ENCODE measurements at places on chromosomes 3 and 15.
A peak's percentile ranks its signal among the peaks of the same experiment; 100 is the strongest.

GRCh38 chr3:161371441-161372320, at the start of gene SPTSSB:
SPTSSB (minus strand) TSS chr3:161371517; CDS start chr3:161346323, 25,194 bp downstream.
- peak; percentile 14 for DNase-seq

GRCh38 chr3:162719684-162720341, 1223.2 kb downstream of the OTOL1 start:
- DNase-seq, result no peak

GRCh38 chr3:197366301-197367044, 68.1 kb upstream of the DLG1 start:
- DNase-seq, result no peak

GRCh38 chr3:169759256-169759655, 5.6 kb downstream of the TERC start:
- no peak for DNase-seq

- no peak for DNase-seq
Observed at GRCh38 chr3:195209847-195210265, 61.1 kb downstream of the XXYLT1 start.

GRCh38 chr3:40333416-40333815, 23.9 kb downstream of the EIF1B start:
- DNase-seq, result no peak

GRCh38 chr15:73688455-73688854, 4.3 kb downstream of the CD276 start:
- no peak for DNase-seq

GRCh38 chr3:25378786-25379311, 49.2 kb upstream of the RARB start:
- no peak for DNase-seq

DNA sequence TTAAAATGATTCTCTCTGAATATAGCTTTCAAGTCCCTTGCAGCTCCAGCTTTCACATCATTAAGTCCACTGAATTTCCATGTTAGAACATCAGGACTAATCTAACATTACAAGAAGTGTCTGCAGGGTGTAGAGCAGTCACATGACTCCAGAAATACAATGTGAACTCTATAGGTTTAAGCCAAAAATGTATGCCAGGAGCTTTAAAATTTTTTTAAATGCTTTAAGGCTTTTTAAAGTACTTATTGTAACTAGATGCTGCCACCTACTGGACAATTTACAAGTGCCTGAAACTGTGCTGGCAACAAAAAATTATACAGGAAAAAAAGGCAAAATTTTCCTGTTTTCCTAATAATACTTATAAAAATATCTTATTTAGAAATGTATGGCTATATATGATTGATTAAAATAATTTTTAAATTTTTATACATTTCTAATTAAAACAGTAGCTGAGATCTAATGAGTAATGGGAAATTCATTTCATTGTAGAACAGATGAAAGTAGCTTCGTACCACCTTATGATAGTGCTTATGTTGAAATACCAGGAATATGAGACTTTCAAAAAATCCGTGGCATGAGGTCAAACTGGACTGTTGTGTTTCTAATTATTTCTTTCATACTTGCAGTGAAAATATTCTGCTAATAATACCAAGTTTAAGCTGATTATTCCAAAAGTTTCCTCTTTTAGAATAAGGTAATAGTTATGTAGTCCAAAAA, 25.7 kb downstream of the FSIP1 start:
- DNase-seq, result peak; percentile 53

DNA sequence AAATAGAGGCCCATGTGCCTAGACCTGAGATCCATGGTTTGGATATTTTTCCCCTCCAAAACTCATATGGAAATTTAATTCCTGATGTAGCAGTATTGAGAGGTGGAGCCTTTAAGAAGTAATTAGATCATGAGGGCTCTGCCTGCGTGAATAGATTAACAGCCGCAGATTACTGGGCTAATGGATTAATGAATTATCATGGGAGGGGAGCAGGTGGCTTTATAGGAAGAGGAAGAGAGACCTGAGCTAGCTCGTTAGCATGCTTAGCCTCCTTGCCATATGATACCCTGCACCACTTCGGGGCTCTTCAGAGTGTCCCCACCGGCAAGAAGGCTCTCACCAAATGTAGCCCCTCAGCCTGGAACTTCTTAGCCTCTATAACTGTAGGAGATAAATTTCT, 15.8 kb downstream of the ARHGEF26 start:
- no peak for DNase-seq

- no peak for DNase-seq
Observed at GRCh38 chr3:33331414-33331813, 54.2 kb downstream of the FBXL2 start.

- DNase-seq, result peak; percentile 25
Observed at GRCh38 chr3:36868614-36869436, 76.0 kb downstream of the TRANK1 start.

GRCh38 chr15:93862791-93863190, 368.6 kb upstream of the MCTP2 start:
- DNase-seq, result peak; percentile 3

DNA sequence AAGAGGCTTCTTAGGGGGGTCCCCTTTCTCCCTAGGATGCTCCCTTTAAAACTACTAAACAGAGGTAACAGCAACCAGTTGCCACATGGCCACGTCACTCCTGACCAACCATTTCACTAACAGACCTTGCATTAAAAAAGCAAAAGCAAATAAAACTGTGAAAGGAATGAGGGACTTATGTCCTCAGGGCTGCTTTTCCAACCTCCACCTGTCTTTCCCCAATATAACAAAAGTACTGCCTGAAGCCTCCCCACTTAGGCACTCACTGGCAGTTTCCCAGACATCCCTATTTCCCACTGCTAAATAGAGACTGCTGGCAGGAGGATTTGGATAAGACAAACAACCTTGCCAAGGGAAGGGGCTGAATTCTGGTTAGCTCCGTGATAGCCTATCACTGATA, 130.3 kb downstream of the ATP8B4 start:
- no peak for DNase-seq

DNA sequence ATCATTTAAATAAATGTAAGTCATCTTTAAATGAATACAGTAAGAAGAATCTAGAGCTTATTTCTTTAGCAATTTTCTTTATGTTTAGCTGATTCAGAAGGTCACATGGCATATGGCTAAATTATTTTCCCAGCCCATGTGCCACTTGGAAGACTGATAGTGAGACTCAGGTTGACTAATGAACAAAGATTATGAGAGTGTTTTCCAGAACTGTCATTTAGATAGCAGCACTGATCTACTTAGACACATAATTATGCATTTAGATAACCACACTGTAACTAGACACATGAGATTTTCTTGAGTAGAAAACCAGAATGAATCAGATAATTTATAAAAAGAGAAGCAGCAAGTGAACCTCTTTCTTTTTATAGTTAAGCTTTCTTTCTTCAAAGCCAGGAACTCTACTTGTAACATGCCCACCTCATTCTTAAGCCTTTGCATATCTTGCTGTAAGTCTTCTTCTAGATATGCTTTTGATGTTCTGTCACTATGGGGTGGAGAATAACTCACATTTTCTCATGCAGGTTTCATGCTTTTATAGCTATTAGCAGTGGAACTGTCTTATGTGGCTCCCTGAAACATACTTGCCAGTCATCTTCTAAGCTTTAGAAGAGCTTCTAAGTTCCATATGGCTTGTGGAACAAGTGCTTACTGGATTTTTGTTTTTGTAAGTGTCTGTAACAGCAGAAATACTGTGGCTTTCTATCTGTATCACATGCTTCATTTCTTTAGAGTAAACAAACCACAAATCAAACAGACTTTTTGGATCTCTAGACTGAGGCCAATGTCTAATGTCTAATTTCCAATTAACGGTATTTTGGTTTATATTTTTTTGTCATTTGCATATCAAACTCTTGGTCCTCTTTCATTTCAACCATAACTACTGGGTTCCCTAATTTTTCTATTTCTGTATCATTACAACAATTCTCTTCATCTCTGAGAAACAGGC, 101.4 kb downstream of the LMLN start:
- DNase-seq, result no peak
